ENCODE measurements at places on chromosomes 1 and 21.

DNA sequence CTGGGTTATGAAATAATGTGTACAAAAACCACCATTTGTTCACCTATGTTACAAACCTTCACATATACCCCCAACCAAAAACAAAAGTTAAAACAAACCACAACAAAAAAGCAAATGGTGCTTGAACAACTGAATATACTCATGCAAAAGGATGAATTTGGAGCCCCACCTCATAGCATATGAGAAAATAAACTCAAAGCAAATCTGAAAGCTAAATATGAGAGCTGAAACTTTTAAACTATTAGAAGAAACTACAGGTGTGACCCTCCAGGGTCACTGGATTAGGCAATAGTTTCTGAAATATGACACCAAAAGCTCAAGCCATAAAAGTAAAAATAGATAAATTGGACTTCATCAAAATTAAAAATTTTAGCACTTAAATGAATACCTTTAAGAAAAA, 215.5 kb upstream of the CHRM3 start:
- no peak for DNase-seq

- no peak for DNase-seq
Observed at GRCh38 chr1:7501723-7502603, 269.1 kb upstream of the VAMP3 start.

DNA sequence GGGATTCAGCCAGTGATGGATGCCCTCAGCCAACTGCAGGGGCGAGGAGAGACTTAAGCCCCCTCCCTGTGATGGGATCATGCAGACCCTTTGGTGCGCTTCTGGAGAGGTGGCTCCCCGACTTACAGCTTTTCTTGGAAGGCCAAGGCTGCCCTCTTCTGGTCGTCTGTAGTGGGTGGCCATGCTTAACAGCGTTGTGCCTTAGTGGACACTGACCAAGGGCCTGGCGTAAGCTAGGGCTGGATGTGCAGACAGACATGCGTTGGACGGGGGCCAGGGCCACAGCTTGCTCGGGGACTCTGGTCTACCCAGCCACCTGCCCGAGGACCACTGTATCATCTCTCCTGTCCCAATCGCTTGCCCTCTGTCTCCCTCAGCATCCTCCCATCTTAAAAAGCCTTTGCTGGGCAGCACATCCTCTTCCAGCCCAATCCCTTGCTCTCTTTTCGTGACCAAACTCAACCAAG, 5.5 kb downstream of the AZIN2 start:
- peak; percentile 87 for DNase-seq

DNA sequence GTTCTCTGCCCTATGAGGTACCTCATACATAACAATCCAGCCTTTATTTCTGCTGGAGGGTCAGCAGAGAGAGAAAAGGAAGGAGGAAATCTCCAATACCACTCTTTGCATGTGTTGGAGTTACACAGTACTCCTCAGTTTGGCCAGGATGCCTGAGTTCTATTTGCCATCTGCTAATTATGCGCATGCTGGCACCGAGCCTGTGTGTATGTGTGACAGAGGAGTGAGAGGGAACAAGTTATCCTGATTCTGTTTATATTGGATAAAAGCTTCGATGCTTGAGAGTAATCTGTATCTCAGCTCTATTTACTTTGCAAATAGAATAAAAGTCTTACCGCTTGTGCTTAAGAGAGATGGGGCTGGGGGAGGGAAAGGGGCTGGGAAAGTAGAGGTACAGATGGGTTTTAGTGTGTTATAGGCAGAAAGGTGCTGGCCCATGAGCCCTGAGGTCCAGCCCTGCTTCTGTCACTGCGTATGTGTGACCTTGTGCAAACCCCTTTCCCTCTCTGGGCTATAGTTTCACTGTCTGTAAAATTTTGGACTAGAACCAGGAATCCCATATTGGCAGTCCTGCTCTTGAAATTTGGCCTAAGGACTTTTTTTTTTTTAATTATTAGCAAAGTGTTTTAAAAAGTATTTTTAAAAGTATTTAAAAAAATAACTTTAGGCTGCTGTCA, 54.5 kb upstream of the PLXNA2 start:
- DNase-seq, result no peak

DNA sequence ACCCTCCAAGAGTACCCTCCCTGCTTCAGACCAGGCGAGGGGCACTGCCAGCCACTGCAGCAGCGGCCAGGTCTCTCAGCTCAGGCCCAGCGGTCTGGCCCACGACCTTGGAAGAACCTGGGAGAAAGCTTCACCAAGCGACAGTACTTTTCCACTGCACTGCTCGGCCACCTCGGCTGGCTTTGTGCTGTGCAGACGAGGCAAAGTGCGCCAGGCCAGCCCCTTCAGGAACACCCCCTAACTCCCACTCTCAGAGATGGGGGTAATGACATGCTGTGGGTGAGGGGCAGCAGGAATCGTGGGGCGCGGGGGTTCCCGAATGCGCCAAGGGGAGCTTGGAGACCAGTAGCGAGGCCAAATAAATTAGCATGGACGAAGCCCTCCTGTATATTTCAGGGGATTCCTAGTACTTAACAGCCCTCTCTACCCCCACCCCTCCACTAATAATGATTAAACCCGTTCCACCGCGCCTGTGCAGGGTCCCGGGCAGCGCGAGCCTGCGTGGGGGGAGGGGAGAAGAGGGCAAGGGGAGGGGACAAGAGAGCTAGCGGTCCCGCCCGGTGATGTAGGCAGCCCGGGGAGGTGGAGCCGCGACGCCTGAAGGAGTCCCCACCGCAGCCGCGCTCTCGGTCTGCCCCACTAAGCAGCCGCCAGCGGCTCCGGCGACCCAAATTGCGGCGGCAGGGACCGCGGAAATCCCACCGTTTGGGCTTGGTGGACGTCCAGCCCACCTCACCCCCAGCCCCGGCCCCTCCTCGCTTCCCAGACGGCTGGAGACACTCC, at the start of gene FAM43B:
Gene FAM43B, plus strand, starts transcription at position 629 of the 783 bp plus-strand sequence. CDS start 401 bp downstream, outside the sequence.
- peak; percentile 70 for DNase-seq

DNA sequence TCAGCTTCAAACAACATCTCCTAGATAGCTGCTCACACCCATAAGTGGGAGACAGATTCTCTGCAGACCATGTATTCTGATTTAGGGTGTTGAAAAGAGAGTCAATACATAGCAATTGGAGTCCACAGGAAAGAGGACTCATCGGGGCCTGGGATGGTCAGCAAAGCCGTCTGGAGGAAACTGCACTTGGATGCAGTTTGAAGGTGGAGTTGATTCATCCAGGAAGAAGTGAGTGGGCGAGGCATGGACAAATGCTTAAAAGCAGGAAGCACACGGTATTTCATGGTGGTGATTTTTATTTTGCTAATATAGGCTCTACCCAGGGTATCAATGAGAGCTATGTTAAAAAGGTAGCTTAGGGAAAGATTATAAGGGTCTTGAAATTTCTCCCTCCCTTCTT, 36.8 kb upstream of the DIRAS3 start:
- no peak for DNase-seq

DNA sequence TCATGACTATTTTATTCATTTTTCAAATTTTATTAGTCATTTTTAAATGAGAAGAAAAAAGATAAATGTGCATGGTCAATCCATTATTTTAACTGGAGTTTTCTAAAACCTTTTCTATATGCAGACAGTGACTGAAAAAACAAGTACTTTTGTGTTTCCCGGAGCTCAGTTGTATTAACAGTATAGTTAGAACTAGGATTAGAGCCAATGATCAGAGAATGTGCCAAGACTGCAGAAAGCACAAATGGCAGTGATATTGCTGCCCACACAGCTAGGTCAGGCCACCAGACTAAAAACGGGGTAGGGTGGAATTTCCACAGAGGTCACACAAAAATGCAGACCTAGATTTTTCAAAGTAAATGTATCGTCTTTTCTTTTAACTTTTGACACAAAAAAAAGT, 163.1 kb upstream of the GRIK3 start:
- DNase-seq, result no peak

DNA sequence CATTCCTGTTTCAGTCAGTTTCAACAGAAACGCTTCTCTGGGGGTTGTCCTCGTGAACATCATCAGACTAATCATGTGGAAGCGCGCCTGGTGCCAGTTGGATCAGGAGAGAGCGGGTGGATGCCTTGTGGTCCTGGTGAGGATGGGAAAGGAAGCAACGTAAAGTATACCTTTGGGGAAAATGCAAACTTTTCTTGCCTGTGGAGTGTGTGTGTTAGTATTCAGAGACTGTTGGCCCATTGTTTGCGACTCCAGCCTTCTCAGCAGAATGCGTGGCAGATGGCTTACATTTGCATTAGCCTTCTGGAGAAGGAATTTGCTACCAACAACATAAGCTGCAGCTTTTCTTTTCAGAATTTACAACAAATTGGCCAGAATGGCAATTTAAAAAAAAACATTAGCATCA, 173.9 kb downstream of the RWDD3 start:
- no peak for DNase-seq

- DNase-seq, result no peak
Observed at GRCh38 chr1:183431840-183432547, 13.8 kb upstream of the NMNAT2 start.
